ENCODE measurements at places on chromosomes 13 and 19.

DNA sequence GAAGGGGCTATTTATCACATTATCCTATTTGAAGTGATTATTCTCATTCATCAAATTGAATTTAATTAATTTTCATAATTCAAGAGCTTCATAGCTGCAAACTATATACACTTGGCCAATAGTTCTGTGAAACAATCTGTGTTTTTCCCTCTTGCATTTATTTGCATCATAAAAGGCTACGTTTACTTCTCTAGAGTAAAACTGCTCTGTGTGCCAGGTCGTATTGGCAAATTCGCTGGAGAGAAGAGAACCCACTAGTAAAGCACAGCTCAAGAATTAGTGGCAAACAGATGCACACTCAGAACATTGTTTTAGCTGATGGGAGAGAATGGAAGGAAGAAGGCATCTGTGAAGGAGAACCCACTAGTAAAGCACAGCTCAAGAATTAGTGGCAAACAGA lies 81.8 kb downstream of the CYSLTR2 start:
- no peak for DNase-seq

- no peak for DNase-seq
These were observed 177.5 kb downstream of the DCLK1 start for GRCh38 chr13:35953537-35954206.

- DNase-seq, result no peak
These were observed 168.1 kb upstream of the SOX21 start for GRCh38 chr13:94880463-94880862.

GRCh38 chr13:113527272-113527958 lies 36.9 kb upstream of the DCUN1D2 start:
- DNase-seq, result peak; percentile 4

DNA sequence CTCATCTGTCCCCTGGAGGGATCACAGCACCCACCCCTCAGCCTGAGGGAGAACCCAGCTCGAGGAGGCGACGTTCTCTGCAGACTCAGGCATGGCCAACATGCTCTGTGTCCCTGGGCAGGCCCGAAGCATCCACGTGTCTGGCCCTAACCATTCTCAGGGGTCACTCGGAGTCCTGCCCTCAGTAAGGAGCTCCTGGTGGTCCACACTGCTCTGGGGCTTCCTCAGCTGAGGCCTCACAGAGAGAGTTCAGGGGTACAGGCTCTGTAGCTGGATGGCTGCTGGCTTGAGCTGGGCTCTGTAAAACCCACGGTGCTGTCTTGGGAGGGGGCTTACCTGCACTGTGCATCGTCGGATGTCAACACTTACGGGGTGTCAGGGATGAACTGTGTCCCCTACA lies 4.4 kb upstream of the SIGLEC8 start:
- peak; percentile 56 for DNase-seq

DNA sequence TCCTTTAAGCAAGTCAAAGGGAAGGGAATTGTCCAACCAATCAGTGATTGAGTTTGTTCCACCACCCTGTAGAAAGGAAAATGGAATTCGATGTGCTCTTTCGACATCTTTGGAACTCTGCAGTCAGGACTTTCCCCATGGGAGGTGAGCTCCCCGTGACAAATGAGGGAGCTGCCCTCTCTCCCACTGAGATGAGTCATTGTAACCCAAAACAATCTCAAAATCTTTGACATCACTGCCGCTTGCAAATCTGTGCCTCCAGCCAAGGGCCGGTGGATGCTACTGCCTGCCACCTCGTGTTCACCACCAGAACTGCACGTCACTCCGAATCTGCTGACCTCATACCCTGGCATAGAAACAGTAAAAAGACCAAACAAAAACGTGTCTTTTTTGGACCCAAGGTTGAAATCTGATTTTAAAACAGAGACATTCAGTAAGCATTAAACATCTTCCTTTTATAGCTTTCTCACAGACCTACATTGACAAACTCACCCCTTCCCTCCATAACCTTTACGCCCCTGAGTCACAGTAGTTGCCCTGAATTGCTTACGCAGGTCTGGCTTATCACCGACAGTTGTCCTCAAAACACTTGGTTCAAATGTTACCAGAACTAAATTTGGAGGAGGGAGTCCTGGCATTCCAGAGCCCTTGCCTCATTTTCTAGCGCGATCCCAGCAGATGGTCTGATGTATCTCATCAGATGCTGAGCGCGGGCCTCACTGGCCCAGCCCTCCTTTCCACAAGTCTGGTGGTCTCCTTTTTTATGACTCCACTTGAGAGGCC lies 105.2 kb downstream of the COL4A2 start:
- peak; percentile 82 for DNase-seq

DNA sequence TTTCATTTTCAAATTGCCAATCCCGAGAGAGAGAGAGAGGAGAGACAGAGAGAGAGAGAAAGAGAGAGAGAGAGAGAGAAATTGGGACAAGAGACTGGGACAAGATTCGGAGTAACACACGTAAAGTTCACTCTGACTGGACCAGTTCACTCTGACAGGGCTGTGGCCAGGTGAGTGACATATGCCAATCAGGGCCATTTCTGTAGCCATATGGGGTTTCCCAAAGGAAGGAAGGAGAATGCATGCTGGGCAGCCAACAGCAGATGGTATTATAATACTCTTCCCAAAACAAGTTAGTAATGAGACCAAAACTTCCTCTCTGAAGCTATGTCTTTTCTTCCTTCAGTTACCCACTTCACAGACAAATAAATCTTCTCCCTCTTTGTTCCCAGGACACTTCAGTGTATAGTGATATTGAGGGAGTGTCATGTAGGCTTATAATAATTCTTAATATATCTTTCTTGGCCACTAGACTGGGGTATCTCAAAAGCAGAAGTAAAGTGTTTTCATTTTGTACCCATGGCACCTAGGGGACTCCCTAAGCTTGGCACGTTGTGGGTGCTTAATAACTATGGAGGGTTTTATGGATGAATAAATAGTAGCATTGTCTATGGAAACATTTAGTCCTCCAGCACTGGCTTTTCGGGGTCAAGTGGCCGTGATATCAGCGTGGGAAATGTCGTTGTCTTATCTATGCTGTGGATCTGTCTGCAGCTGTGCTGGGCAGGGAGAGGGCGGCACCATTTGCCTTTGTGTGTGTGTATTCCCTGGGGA lies 51.6 kb downstream of the SERP2 start:
- no peak for DNase-seq

GRCh38 chr13:99425485-99426341 lies 75.6 kb upstream of the TM9SF2 start:
- peak; percentile 79 for DNase-seq

DNA sequence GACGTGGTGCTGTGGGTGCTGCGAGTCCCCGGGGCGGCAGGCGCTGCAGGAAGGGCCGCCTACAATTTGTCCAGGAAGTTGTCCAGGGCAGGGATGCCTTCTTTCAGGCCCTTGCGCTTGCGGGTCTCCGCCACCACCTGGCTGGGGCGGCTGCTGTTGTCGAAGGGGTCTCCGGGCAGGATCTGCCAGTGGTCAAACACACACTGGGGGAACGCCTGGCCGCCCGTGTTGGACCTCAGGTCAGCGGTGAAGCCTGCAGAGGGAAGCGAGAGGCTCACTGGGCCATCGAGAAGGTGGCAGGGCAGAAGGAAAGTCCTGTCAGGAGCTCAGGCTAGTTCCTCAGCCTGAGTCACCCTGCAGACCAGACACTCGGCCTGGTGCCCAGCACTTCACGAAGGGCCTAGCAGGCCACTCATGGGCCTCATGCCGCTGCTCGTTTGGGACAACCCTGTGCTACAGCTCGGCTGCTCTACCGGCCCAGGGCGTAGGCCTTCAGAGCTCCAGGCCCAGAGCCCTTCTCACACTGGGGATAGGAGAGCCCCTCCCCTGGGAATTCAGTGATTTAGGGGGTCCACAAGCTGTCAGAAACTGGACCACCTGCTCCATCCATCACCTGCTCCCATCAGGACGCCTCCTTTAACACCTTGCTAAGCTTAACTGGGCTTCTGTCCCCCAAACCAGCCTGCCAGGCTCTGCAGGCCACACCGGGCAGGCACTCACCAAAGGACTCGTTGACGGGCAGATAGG lies 5.8 kb upstream of the DAPK3 start:
- peak; percentile 66 for DNase-seq

DNA sequence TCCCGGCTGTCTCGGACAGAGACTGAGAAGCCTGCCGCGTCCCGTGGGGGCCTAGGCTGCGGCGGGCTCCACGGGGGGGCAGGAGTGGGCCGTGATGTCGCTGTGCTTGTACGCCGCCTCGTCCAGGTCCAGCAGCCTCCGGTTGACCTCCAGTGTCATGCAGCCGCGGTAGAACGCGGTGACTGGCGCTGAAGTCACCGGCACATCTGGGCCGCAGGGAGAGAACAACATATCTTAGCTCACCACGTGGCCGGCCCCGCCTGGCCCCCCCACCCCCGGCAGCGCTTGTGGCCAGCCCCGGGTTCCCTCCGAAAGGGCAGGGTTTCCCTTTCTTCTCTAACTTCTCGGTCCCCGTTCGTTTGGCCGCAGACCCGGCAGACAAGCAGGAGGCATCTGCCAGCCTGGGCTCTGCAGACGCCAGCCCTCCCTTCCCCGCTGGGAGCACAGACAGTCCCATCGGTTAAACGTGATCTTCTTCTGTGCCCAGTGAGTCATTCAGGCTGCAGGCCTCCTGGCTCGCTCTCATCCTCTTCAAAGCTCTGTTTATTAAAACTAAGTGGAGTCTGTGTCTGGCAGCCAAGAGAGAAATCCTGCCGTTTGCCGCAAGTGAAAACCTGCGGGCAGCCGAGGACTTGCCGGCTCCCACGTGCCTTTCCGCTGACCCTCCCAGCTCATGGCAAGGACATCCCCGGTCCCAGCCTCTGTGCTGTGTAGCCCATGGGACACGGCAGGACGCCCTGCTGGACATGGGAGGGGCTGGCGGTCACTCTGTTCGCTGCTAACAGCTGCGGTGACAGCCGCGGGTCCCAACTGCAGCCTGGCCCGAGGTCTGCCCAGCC lies 42.8 kb downstream of the GAS6 start:
- DNase-seq, result no peak

GRCh38 chr13:111598747-111599146 lies 278.3 kb downstream of the TEX29 start:
- DNase-seq, result no peak

- DNase-seq, result no peak
These were observed 1.2 kb downstream of the SLC7A1 start for GRCh38 chr13:29594303-29594709.

- DNase-seq, result no peak
These were observed 9.9 kb upstream of the PRODH2 start for GRCh38 chr19:35822579-35822978.
